ENCODE measurements at places on chromosomes 5 and 9. TPM values are rescaled to one million over a fixed set of nuclear protein-coding genes. Genes with fewer than 3 reads are reported as not detected.

FOXD4 gene
- total RNA-seq = 0.65 TPM

PCDHA1 gene
- total RNA-seq = 0.02 TPM

CTSV gene
- total RNA-seq = 41.7 TPM

WNT8A gene
- not detected for total RNA-seq

SLC36A3 gene
- total RNA-seq = not detected

SLC6A7 gene
- total RNA-seq = not detected

MYMK gene
- total RNA-seq = not detected

PLGRKT gene
- total RNA-seq = 25.2 TPM

TSSK1B gene
- total RNA-seq = not detected

TXNDC8 gene
- not detected for total RNA-seq

C9orf153 gene
- not detected for total RNA-seq

LHX3 gene
- total RNA-seq = not detected
